ENCODE measurements at places on chromosomes 1 and 21.

GRCh38 chr1:1434131-1434823, 1.2 kb upstream of the VWA1 start:
- DNase-seq: no peak

- DNase-seq: no peak
These were observed 16.3 kb upstream of the TMEM54 start for GRCh38 chr1:32917521-32917920.

DNA sequence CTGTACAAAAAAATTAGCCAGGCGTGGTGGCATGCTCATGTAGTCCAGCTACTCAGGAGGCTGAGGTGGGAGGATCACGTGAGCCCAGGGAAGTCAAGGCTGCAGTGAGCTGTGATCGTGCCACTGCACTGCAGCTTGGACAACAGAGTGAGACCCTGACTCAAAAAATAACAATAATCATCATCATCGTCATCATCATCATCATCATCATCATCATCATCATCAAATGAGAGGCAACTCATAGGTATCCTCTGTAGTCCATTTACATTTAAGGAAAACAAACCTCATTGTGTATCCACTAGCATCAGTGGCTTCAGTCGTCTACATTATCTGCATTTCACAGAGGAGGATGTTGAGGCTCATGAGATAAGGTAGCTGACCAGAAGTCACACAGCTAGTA, 68.8 kb upstream of the SELENON start:
- DNase-seq: no peak

DNA sequence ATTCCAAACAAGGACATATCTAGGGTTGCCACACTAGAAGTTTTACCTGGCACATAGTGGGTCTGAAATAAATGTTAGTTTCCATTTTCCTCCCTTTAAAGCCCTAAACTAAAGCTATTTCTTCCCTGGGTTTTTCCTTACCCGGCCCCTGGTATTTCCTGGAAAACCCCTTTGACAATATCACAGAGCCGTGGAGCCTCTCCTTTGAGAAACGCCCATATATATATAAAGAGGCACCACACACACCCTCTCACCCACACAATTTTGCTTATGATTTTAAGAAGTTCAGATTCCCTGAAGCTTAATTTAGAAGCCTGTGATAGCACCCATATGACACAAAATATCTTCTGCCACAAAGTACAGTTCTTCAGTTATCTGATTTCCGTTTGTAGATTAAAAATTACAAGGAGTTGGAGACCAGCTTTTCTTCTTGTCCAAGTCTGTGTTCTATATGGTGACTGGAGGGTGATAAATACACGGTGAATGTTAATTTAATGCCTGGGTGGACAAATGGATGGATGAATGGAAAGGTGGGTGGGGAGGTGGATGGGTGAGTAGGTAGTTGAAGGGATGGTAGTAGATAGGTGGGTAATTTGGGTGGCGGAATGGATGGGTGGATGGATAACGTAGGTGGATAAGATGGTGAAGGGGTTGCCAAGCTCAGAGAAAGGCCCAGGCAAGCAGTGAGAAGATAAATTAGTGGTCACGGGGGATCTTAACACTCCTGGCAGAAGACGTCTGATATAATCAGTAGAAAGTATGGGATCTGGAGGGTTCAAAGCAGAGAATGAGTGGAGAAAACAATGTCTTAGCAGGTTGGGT, 154.4 kb upstream of the FGGY start:
- DNase-seq: no peak

DNA sequence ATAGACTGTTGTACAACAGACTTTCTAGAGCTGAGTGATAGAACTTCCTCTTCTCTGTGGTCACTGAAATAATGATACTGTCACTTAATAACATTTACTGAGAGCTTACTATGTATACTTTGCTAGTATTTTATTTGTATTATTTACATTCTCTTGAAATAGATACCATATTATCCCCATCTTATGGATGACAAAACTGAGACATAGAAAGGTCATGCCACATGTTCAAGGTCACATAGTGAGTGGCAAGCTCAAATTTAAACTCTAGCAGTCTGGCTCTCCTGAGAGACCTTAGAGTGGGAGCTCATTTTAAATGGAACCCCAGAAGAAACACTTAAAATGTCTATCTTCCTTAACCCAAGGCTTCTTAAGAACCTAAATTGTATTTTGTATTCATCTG, 266.6 kb upstream of the CAMK1G start:
- no peak for DNase-seq

- DNase-seq: no peak
These were observed 717 bp downstream of the CRYZL1 start for GRCh38 chr21:33640697-33641351.

DNA sequence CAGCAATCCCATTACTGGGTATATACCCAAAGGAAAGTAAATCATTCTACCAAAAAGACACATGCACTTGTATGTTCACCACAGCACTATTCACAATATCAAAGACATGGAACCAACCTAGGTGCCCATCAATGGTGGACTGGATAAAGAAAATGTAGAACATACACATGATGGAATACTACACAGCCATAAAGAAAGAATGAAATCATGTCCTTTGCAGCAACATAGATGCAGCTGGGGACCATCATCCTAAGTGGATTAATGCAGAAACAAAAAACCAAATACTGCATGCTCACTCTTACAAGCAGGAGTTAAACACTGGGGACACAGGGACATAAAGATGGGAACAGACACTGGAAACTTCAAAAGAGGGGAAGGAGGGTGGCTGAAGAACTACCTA, 8.7 kb downstream of the ANP32E start:
- DNase-seq: no peak

GRCh38 chr1:65066766-65067490, 81.1 kb upstream of the AK4 start:
- DNase-seq: peak; percentile 80

- peak; percentile 15 for DNase-seq
These were observed 17.8 kb upstream of the MAST2 start for GRCh38 chr1:45785583-45785982.

DNA sequence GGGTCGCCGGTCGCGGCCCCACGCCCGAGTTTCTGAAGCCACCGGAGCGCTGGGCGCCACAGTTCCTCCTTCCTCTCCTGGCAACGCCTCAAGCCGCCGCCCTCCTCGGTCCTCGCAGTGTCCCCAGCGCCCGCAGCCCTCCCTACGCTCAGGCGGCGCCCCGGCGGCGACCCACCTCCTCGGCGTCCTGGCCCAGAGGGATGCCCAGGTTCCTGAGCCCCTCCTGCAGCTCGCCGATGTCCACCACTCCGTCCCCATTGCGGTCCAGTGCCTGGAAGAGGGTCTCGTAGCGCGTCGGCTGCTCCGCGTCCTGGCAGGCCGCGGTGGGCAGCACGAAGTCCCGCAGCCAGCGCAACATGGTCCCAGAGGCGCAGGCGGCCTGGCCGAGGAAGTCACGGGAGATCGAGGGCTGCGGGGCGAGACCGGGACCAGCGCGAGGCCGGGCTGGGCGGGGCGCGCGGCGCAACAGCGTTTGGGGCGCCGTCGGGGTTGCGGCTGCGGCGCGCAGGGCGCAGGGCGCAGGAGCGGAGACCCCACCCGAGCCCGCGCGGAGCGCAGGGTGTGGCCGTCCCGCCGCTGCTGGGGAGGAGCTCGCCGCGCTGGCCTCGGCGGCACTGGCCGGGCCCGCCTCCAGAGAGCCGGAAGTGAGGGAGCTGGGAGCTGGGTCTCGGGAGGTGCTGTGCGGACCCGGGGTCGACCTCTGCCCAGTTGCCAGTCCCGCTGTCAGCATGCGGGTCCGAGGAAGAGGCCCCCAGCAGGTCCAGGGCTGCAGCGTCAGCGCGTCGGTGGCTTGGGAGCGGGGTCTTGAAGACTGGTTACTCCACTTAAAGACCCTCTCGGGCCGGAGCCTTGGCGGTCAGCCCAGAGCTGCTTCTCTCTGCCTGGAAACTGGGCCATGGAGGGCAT, at the start of gene SLC25A24:
TSS of gene SLC25A24 (minus strand) at position 563 of the 906 bp plus-strand sequence. CDS start at position 358, 205 bp downstream.
- DNase-seq: peak; percentile 79

DNA sequence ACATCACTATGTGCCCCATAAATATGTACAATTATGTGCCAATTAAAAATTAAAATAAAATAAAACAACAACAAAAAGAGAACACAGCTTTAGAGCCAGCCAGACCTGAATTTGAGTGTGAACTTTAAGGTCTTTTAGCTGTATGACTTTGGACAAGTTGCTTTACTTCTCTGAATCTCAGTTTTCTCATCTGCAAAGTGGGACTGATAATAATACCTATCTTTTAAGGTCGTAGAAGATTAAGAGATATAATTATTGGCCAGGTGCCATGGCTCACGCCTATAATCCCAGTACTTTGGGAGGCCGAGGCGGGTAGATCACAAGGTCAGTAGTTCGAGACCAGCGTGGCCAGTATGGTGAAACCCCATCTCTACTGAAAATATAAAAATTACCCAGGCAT, 3.3 kb upstream of the VPS72 start:
- DNase-seq: no peak

DNA sequence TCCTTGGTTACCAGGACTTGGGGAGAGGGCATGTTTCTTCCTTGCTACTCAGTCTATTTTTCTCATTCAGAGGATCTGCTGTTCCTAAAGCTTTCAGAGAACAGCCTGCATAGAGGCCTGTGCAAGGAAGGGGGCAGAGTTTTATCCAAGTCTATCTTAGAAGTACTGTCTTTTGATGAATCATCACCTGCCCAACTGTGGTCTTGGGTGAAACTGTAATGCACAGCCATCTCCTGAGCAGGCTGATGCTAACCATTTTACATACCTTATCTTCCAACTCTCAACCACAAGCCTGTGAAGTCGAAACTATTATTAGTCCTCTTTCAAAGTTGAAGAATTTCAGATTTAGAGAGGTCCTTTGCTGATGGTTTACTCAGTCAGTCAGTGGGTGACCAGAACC, 368.0 kb downstream of the HHAT start:
- no peak for DNase-seq

DNA sequence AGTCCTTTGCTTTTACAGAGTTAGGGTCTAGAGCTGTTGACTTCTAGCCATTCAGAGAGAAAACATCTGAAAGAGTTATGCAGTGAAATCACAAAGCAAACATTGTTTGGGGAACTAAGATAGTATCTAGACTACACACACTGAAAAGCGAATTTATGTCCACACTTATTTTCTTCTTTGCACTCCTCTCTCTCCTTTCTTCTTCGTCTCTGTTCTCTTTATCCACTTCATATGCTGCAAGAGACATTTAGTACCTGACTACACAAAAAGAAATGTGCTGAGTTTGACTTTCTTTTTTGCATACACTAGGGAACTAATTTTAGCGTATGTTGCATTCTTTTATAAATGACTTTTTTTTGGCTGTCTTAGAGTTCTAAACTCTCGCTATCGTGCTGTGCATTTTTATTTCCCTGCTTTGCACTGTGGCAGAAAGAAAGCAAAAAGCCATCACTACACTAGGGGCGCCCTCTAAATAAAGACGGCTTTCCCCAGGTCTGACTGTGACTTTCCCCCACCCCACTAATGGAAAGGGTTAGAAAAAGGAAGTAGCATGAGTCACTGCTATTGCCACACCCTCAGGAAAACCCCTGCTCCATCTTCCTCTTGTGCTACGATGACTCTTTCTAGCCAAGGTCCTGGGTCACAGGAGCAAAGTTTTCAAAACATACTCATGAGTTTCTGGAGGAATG, 65.7 kb downstream of the MAP3K7CL start:
- DNase-seq: peak; percentile 76

GRCh38 chr1:77461691-77462090, 179.9 kb downstream of the AK5 start:
- DNase-seq: no peak

DNA sequence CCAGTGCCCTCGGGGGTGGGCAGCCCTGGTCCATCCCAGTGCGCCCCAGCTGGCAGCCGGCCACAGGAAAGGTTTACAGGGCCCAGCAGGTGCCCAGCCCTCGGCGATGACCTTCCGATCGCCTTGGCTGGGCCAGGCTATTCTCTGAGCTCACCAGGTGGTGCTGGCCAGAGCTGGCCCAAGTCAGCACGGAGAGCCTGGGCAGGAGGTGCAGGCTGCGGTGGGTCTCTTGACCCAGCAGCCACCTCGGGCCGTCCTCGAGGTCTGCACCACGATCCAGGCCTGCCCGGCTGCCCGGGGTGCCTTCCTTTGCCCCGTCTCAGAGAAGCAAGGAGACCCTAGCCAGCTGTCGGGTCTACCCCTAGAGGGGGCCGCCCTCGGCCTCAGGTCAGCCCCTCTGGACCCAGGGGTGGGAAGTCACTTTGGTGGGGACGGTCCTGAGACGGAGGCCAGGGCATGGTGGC, 370 bp downstream of the PERM1 start:
- no peak for DNase-seq

DNA sequence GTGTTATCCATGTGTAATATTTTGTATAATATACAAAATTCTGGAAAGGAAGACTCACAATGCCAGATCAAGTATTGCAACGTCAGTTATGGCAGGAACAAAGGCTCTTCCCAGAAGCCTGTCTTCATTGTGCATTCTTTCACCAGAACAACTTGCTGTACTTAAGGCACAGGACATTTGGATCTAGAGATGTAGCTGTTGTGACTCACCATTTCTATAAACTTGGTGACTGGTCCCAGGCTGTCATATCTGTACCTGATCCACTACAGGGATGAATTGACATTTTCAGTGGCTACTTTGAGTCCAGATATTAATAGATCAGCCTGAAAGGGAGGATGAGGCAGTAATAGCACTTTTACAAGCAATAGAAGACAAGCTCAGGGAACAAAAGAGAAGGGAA, 299.8 kb downstream of the DISC1 start:
- no peak for DNase-seq

DNA sequence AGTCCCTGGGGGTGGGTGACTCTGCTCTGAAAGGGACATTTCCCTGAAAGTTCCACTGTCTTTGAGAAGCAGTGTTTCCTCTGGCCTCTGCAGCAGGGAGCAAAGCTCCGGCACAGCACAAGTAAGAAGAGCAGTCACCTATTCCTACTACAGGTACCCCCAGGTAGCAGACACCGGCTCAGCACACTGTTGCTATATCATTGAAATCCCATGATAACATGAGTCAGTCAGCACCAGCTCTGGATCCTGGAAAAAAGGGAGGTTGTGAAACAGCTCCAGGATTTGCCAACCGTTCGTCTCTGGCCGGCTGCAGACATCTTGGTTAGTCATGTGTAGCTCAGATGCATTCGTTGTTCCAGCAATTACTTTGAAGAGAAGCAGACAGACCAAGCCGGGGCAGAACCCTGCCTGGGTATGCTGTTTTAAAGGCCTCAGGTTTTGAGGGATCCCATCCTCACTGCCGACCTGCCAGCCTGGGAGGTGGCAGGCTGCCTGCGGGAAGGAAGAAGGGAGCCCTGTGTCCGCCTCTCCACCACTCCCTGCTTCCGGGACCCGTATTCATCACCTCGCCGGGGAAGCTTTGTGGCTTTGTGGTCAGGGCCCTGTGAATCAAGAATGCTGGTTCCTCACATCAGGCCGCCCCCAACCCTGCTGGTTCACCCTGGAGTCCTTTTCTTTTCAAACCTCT, 139.2 kb downstream of the CLIC6 start:
- peak; percentile 75 for DNase-seq

GRCh38 chr21:44049182-44049581, 37.1 kb downstream of the TRAPPC10 start:
- no peak for DNase-seq

- DNase-seq: no peak
These were observed 1.8 kb downstream of the TMED5 start for GRCh38 chr1:93178418-93178817.

DNA sequence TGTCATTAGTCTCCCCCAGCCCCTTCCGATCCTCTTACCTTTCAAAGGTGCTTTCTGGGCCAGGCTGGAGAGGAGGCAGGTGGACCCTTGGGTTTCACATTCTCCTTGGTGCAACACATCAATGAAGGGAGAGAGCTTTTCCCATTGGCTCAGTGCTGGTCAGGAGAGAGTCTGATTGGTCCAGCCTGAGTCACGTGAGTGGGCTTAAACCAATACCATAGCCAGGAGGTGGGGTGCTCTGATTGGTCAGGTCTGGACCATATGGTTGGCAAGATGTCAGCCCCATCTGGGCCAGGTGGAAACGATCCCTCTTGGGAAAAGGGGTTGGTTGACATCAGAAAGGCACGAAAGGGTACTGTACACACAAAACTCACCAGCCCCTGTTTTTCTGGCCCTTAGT, 44.8 kb upstream of the ABCG1 start:
- no peak for DNase-seq

All from activated naive CD4-positive, alpha-beta T cell treated with Interleukin-2 at 50 U/mL for 16 hours (primary cell).